ENCODE measurements at places on chromosomes 6 and 20.

- DNase-seq = no peak
Observed at GRCh38 chr6:145733810-145734209, 1.5 kb downstream of the EPM2A start.

GRCh38 chr6:30155520-30156261 lies 5.3 kb downstream of the TRIM10 start:
- no peak for DNase-seq

DNA sequence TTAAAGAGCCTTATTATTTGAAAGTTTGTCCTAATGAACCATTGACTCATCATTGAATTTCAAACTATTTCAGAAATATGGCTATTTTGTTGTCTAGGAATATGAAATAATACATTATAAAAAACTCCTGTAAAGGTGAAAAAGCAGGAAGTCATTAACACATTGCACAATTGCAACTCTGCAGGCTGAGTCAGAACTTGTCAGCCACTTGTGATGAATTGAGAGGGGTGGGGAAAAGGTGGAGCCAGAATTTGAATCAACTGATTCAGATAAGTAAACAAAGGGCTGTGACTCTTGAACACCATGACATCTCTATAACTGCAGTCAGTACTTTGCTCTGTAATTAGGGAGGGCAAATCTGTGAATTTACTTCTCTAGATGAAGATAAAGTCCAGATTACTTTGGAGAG lies 6.0 kb downstream of the C6orf141 start:
- DNase-seq = no peak

DNA sequence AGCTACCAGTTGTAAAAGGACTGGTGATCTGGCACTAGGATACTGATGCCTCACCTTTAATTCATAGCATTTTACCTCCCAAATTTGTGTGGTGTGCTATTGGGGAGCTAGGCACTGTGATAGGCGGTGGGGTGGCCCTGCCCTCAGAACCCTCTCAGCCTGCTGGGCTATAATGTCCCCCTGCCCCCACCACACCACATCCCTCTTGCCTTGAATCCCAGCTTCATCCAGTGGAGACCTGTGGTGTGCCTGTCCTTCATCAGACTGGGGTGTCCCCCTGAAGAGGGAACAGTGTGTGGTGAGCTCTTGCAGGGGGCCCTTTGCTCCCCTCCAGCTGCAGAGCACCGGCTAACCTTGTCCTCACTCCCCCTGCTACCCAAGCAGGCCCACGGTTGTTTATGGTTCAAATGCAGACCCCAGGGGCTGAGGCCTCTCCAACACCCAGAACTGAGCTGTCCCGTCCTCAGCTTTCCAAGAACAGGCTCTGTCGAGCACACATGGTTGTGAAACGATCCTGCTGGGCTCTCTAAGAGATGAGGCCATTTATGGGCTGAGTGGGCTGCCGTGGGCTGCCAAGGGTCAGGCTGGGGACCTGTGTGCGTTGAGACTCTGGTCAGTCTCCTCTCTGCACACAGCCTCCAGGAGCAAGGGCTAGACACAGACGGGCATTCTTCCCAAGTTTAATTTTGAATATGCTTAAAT lies 26.9 kb upstream of the VEGFA start:
- DNase-seq = no peak

DNA sequence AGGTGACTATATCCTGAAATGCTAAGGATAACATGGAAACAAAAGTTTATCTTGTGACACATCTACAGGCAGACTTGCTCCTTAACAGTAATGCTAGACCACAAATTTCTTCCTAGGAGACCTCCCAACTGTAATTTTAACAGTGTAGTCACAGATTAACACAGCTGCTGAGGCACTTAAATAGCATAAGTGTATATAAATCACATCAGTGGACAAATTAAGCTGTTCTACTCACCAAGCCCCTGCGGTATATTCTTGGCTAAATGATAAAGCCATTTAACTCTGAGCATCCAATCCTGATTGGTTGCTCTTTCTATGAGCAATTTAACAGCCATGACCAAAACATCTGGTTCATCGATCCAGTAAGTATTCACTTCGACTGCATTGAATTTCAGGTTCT lies 73.3 kb upstream of the LYRM2 start:
- DNase-seq = no peak

GRCh38 chr6:128632131-128632530 lies 111.7 kb upstream of the PTPRK start:
- DNase-seq = no peak

DNA sequence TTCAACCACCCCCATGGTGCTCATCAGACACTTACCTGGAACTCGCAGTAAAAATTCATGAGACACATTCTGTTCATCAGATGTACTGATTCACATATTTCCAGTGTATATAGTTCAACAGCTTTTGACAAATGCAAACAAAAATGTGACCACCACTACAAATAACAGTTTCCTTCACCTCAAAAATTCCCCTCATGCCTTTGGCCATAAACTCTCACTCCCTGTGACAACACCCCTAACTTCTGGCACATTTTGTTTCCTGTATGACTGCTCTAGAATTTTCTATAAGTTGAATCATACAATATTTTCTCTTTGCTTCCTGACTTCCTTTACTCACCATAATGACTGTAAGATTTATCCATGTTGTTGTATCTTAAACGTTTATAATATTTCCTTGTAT lies 63.7 kb downstream of the C6orf118 start:
- DNase-seq = no peak

- no peak for DNase-seq
Observed at GRCh38 chr20:63008541-63009044, 1.8 kb upstream of the BHLHE23 start.

DNA sequence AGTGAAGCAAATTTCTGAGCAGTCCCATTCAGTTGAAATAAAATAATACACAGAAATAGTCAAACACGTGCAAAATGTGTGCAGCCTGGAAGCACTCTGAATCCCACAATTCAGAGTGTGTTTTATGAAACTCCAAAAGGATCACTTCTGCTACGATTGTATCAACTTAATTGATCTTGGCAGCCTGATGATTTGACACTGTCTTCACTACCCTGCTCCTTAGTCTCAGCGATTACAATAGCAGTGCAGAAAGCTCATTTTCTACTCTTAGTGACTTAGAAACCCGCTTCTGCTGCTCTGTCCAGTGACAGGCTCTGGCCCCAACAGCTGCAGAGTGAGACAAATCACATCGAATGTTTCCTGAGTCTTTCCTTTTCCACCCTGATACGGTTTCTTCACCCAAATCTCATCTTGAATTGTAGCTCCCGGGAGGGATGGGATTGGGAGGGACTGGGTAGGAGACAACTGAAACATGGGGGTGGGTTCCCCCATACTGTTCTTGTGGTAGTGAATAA lies 16.2 kb upstream of the EMILIN3 start:
- DNase-seq = no peak

DNA sequence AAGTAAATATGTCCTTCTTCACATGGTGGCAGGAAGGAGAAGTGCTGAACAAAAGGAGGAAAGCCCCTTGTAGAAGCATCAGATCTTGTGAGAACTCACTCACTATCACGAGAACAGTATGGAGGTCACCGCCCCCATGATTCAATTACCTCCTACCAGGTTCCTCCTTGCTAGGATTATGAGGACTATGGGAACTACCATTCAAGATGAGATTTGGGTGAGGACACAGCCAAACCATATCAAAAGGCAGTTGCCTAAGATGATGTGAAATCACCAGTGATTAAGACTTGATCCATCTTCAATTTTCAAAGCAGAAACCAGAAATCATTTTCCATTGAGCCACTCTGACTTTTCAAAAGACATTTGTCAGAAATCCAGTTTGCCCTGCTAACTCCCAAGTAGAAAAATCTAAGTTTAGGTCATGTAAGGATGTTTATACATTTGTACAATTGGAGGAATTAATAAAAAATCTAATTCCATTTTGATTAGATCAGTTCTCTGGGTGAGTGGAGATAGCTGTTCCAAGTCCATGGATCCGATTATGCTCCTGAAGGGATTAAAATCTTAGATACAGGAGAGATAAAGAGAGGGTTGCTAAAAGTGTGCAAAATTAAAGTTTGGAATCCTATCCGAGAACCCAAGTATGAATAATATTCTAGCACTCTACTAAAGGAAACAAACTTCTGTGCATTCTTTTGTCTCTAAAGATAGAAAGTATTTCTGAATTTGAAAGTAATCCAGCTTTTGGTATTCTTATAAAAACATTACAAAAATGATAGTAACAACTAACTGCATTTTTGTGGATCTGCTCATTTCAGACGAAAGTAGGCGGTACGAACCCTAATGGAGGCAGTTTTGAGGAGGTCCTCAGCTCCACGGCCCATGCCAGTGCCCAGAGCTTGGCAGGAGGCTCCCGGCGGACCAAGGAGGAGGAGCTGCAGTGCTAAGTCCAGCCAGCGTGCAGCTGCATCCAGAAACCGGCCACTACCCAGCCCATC lies 39.5 kb downstream of the HDDC2 start:
- DNase-seq = no peak

DNA sequence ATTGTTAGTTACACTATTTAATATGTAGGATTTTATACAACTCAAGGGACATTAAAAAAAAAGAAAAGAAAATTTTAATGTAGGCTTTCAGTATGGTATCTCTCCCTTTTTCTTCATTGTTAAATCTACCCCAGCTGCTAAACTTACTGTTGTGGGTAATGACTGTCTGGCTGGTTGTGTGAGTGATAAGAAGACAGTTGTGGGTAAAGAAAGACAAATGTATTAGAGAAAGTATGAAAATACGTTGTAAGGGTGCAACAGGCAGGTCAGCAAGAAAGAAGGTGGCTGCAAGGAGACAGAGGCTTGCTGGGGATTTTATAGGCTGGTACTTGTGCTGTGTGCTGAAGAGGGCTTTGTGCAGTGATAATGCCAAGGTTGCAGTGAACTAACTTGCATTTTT lies 91.4 kb upstream of the FOXO3 start:
- DNase-seq = no peak

DNA sequence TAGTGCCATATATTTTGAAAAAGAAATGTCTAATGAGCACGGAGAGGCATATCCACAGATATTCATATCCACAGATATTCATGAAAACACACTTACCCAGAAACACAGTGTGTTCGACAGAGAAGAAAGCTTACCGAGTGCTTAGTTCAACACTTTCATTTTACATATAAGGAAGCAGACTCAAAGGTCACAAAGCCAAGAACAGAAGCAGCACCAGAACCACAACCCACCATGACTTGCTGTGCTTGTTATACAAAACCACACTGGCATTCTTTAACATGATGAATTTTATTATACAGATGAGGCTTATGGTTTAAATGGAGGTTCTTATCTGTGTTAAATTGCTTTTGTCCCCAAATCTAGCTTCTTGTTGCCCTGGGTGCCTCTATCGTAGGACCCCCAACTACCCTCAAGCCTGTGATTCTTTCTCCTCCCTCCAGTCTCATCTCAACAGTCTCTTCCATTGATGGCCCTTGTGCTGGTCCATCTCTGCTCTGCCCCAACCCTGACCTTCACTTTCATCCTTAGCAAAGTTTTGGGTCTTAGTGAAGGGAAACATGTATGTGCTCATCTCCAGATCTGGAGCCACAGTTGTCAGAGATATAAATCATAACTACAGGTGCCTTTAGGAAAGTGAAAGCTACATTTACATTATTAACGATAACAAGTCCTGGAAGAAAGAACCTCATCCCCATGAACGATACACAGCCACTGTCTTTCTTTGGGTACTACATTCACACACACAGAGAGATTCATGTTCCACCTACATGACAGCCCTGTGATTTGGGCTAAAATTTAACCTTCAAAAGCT lies 40.0 kb downstream of the SF3B5 start:
- DNase-seq = no peak

DNA sequence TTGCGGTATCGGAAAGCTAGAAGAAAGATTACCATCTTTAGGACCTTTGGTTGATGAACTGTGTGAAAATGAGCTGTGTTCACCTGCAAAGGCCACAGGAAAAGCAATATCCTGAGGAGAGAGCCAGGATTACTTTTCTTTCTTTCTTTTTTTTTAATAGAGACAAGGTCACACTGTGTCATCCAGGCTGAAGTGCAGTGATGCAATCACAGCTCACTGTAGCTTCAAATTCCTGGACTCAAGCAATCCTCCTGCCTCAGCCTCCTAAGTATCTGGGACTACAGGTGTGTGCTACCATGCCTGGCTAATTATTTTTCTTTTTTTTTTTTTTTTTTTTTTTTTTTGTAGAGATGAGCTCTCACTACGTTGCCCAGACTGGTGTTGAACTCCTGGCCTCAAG lies 17.2 kb downstream of the FAM184A start:
- DNase-seq = no peak
